ENCODE measurements at places on chromosomes 16 and 17.

DNA sequence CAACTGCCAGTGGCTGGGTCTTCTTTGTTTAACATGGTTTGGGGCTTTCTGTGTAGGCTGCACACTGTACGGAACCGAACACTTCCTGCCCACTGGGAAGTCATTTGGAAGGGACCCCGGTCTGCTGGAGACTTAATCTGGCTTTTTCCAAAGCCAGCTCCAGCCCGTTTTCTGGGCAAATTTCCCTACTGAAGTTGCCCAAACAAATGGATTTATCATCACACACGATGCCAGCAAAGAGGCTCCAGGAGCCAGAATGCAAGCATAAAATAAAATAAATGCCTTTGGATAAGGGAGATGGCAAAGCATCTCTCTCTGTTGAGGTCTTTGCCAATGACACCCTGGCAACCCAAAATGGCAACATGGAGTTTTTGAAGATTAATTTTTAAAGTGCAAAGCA is 259.9 kb upstream of the IRX3 start:
- DNase-seq = no peak

- DNase-seq = no peak
These were observed 9.2 kb downstream of the COL1A1 start for GRCh38 chr17:50192144-50192617.

GRCh38 chr17:70181376-70181775 is 12.0 kb downstream of the KCNJ2 start:
- peak; percentile 39 for DNase-seq

GRCh38 chr17:67716405-67716798 is 1.3 kb upstream of the NOL11 start:
- DNase-seq = no peak

DNA sequence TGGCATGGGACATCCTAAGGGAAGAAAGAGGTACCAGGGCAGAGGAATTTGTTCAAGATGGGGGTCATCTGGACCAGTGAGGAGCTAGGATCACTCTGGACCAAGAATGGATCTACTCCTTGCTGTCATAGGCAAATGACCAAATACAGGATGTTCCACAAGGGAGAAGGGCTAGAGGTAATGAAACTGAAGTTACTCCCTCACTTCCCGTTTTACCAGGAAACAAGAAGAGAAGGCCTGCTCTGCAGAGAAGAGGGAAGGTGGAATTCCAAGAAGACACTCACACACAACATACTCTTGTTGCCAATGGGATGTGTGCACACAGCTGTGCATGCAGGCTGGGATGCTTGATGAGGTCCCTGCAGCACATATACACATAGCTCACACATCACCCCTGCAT is 38.6 kb downstream of the NEUROD2 start:
- no peak for DNase-seq

GRCh38 chr17:77472468-77473310 is 331.9 kb downstream of the SEC14L1 start:
- DNase-seq = no peak

DNA sequence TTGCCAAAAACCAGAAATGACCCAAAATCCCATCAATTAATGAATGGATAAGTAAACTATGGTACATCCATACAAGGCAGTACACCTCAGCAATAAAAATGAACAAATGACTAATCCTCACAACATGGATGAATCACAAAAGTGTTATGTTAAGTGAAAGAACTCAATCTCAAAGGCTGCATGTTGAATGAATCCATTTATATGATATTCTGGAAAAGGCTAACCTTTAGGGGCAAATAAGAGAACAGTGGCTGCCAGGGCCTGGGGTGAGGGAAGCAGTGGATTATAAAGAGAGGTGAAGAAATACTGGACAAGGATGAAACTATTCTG is 46.1 kb upstream of the MSI2 start:
- DNase-seq = no peak

- DNase-seq = no peak
These were observed 1.0 kb downstream of the LITAF start for GRCh38 chr16:11585460-11586377.

GRCh38 chr17:66713533-66714042 is 121.3 kb upstream of the CACNG5 start:
- no peak for DNase-seq

- no peak for DNase-seq
These were observed 55.8 kb downstream of the MYH13 start for GRCh38 chr17:10316801-10317542.

Measured in NCI-H2081 (cell line).